ENCODE measurements at places on chromosomes 3 and 15. TPM values are rescaled to one million over a fixed set of nuclear protein-coding genes. Genes with fewer than 3 reads are reported as not detected.

The EAF2 gene
- 3.6 TPM for total RNA-seq

The DNAH12 gene
- total RNA-seq: not detected

The TM4SF4 gene
- not detected for total RNA-seq

The LRRFIP2 gene
- total RNA-seq: 63.3 TPM

The EBLN2 gene
- total RNA-seq: 1.5 TPM

Measured in G401 (cell line).